ENCODE measurements at places on chromosomes 11 and 22.

DNA sequence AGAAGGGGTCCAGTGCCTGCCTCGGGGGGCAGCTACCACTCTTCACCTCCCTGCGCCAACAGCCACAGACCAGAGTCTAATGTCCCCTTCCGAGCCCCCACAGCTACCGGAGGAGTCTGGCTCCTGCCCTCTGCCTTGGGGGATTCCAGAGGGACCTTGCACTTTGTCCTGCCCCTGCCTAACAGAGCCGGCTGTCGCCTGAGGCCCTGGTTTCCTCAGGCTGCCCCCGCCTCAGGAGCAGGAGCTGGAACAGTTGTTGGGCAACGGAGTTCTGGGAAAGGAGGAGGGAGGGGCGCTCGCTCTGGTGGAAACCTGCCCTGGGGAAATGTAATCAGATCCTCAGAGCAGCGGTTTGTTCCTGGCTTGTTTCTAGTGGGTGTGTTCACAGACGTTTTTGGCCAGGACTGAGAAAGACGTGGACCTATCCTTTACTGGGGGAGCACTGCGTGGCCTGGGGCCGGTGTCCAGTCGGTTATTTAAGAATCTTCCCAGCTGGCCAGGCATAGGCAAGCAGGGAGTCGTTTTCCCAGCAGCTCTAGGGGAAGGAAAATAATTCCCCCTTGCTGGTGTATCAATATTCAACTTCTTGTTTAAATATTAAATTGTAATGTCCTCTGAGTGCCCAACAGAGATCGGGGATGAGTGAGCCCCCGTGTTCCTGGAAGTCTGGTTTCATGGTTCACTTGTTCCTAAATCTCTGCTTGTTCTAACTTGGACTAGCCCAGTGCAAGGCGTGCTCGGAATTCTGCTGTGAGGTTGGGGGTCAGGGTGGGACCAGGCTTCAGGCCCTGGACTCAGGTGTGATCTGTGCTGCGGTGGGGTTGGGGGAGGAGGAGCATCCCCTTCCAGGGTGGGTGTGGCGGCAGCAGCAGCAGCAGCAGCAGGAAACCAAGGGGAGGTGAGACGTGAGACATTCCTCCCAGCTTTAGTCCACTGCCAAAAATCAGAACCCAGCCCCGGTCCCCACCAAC is 32.1 kb downstream of the A4GALT start:
- no peak for DNase-seq

DNA sequence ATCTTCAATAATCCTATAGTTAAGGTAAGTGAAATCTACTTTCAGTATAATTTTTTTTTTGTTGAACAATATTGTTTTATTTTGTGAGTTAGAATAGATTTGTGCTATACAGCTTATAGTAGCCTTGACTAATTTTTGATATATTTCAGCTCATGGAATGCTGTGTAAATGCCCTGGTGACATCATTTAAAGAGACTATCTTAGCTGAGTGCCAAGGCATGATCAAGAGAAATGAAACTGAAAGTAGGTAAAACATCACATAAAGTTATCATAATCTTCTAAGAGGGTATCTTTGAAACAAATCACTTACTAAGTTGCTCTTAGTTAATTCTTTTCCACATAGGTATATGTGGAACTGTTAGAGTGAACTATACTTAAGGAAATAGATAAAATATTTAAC is 51.4 kb upstream of the ACAT1 start:
- no peak for DNase-seq

- no peak for DNase-seq
These were observed 30.2 kb upstream of the BID start for GRCh38 chr22:17804331-17805080.

DNA sequence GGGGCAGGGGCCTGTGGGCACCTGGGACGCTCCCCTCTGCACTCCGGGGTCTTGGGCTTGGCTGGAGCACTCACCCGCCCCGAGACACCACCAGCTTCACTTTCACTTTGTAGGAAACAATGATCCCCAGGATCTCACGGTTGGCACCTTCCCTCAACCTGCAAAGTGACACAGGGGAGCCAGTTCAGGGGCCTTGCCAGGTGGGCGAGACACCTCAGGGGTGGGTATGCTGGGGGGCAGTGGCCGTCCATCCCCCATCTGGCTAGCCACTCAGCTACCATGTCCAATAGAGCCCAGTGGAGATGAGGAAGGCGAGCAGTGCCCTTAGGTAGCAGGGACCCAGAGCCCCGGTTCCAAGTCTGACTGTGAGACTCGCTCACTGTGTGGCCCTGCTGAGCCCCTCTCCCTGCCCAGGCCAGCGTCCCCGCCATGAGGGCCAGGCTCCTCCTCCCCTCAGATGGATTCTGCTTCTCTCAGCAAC is 32.3 kb downstream of the TPBGL start:
- no peak for DNase-seq

GRCh38 chr11:2268729-2269600 is 1.4 kb downstream of the ASCL2 start:
- DNase-seq = peak; percentile 67

- no peak for DNase-seq
These were observed 5.0 kb upstream of the MCHR1 start for GRCh38 chr22:40674274-40674673.

- peak; percentile 3 for DNase-seq
These were observed 32.4 kb downstream of the NF2 start for GRCh38 chr22:29635734-29636357.

DNA sequence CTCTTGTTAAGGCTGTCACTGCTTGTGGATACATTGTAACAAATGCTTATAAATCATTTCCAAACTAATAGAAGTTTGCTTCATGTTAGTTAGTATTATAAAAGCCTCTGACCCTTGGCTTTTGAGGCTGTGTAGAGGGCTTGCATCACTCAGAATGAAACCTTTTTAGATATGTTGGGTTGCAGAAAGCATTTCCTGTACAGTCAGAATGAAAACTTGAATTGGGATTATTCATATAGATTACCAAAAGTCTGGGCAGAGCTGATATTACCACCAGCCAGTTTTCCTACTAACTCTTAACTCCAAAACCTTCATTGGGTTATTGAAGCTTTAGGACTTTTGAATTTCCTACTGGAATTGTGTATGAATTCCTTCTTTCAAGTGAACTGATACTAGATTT is 12.0 kb downstream of the KMT2A start:
- no peak for DNase-seq

DNA sequence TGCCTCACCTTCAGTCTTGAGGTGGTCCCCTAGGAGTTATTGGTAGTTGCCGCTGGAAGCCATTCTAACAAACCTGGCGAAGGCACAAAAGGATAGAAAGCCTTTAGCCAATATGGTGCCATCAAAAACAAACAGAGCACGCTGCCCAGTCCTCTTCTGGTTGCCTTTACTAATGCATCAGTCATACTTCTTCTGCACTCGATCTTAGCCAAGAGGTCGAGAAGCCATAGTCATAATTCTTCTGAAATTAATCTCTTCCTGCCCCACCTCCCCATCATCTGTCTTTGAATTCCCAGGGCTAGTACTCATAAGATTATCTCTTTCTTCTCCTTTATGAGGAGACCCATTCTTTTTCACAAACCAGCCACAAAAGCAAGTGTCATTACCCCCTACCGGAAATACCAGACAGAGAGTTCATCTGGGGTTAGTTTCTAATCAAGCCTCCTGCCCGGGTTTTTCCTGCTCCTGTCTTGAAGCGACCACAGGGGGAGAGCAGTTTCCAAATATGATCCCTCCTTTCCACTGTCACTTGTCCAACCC is 21.4 kb upstream of the EHF start:
- DNase-seq = no peak

DNA sequence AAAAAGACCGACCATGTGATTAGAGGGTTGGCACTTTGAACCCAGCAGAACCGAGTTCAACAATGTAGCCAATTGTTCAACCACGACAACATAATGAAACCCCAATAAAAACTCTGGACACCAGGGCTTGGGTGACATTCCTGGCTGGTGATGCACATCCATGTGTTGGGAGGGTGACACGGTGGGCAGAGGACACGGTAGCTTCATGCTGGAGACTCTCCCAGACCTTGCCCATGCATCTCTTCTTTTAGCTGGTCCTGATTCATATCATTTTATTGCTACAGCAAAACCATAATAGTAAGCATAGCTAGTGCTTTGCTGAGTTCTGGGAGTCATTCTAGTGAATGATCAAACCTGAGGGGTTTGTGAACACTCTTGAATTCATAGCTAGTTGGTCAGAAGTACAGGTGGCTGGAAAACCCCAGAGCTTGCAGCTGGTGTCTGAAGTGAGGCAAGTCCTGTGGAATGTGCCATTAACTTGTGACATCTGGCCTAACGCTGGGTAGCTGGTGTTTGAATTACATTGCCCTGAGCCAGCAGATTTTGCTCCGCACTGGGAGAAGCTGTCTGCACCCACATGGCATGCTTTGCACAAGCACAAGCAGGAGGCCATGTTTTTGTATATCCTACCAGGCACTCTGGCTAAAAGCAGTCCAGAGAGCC is 14.0 kb downstream of the RPUSD4 start:
- DNase-seq = no peak

GRCh38 chr11:26087120-26087935 is 244.6 kb upstream of the ANO3 start:
- no peak for DNase-seq

GRCh38 chr22:50717709-50718351 is 20.2 kb upstream of the ACR start:
- no peak for DNase-seq

GRCh38 chr11:67548555-67549110 is 25.4 kb upstream of the CABP2 start:
- DNase-seq = no peak

GRCh38 chr22:31635638-31636306 is 26.2 kb downstream of the PISD start:
- no peak for DNase-seq

GRCh38 chr11:116804001-116804400 is 12.3 kb upstream of the APOA5 start:
- DNase-seq = no peak

DNA sequence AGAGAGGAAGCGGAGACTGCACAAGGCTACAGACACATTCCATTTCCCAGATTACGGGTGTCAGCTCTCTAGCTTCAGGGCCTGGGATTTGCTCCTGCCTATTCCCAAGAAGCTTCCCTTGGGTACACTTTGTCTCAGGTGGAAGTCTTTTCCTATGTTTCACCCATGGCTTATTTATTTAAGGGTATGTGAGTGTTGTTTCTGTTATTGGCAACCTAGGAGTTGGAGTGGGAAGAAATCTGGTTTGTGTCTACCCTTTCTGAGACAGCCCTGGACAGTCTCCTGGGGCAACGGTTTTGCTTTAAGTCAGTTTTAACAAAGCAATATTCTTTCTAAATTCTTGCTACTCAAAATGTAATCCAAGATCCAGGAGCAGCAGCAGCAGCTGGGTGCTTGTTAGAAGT is 127.0 kb downstream of the MICAL2 start:
- no peak for DNase-seq

GRCh38 chr11:1503708-1504104 is 17.1 kb upstream of the MOB2 start:
- no peak for DNase-seq

DNA sequence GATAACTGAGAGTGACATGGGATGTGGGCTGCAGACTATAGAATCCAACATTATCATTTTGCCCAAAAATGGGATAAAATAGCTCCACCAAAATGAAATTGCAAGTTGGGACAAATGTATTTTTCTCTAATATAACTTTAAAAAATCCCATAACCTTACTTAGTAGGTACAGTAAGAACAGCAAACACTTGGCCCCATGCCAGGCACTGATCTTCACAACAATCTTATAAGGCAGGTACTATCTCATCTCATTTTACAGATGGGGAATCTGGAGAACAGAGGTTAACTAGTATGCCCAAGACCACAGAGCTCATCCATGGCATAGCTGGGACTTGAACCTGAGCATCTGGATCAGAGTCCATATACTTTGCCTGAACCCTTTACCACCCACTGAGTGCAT is 13.5 kb upstream of the ARHGEF17 start:
- DNase-seq = no peak

- no peak for DNase-seq
These were observed 7.6 kb upstream of the MARK2 start for GRCh38 chr11:63831326-63831725.

DNA sequence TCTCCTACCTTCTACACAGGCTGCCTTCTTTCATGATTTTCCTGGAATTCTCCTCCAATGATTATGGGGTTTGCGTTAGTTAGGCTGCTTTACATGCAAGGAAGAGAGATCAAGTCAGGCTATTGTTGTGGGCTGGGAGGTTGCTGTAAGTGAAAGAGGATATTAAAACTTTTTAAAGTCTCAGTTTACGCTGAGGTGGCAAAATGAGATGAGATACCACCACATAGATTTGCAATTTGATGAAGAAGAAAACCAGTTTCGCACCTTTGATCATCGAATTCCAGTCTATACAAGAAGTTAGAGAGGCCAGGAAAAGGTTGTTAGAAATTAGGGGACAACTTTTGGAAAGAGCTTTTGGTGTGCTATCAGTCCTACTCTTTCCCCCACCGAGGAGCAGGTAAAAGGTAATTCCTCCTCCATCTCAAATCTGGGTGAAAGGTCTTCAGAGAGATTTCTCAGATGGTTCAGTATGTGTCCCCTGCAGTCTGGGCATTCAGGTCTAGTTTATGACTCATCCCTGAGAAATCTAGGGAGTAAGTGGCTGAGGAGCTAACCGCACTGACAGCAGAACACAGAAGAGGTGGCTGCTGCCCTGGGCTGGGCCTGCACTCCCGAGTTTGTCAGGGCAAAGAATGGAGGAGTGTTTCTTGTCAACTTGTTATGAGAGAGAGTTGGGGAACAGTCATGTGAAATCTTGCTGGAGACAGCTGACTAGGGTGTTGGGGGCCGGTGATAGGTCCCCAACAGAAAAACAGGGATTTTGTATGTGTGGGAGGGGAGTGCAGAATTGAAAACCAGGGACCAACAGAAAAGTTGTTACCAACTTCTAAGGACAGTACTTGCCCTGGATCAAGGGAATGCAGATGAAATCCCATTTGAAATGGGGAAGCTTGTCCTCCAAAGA is 34.7 kb downstream of the CCDC83 start:
- DNase-seq = no peak

GRCh38 chr22:39908136-39908535 is 7.3 kb downstream of the GRAP2 start:
- no peak for DNase-seq

- DNase-seq = no peak
These were observed 281.6 kb downstream of the TBC1D22A start for GRCh38 chr22:47043835-47044721.

- no peak for DNase-seq
These were observed 21.4 kb upstream of the RASL10A start for GRCh38 chr22:29336751-29337490.

DNA sequence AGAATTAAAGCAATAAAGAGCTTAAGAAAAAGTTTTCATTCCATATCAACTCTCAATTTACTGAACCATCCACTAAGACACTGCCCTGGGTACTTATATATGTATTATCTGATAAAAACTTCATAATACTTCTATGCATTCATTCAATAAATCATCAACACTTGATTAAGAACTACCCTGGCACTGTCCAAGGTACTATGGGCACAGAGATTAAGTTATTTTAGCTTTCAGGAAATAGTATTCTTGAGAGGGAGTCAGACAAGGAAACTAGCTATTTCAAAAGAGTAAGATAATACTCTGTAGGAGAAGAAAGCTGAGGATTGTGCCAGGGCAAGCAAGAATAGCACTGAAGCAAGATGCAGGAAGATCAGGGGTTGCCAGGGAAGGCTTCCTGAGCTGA is 640.8 kb downstream of the FAM181B start:
- no peak for DNase-seq

GRCh38 chr11:104327861-104328511 is 164.0 kb upstream of the PDGFD start:
- DNase-seq = no peak

GRCh38 chr22:19150482-19151328 is 613 bp upstream of the GSC2 start:
- no peak for DNase-seq
